Bone marrow (tissue), 2 donors: ENCODE measurements at places on chromosomes 7 and 10.

DNA sequence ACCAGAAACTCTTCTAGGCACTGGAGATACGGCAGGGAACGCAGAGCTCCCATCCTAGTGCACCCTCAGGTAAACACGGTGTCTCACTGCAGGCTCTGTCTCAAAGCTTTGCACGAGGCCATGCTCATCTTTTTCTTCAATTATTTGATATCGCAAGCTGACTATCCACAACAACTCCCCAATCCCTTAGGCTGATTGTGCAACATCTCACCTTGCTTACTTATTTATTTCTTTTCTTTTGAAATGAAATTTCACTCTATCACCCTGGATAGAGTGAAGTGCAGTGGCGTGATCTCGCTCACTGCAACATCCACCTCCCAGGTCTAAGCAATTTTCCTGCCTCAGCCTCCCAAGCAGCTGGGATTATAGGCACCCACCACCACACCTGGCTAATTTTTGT, 12.4 kb downstream of the ITIH2 start:
- no peak for DNase-seq

DNA sequence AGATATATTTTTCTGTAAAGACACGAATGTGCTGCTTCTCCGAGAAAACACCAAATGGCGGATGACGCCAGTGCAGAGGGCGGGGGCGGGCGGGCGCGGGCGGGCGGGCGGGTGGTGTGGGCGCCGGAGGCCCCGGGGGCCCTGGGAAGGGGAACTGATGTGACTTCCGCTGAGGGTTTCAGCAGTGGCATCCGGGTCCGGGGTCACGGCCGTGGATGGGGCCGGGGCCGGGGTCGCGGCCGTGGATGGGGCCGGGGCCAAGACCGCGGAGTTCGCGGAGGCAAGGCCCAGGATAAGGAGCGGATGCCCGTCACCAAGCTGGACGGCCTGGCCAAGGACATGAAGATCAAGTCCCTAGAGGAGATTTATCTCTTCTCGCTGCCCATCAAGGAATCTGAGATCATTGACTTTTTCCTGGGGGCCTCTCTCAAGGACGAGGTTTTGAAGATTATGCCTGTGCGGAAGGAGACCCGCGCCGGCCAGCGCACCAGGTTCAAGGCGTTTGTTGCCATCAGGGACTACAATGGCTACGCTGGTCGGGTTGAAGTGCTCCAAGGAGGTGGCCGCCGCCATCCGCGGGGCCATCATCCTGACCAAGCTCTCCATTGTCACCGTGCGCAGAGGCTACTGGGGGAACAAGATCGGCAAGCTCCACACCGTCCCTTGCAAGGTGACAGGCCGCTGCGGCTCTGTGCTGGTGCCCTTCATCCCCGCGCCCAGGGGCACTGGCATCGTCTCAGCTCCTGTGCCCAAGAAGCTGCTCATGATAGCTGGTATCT, 20.3 kb upstream of the IGF2BP3 start:
- DNase-seq: no peak

- no peak for DNase-seq
Measured at GRCh38 chr7:20560325-20561180, 54.9 kb upstream of the ABCB5 start.

GRCh38 chr10:114282526-114282925, 43.5 kb downstream of the VWA2 start:
- DNase-seq: no peak

DNA sequence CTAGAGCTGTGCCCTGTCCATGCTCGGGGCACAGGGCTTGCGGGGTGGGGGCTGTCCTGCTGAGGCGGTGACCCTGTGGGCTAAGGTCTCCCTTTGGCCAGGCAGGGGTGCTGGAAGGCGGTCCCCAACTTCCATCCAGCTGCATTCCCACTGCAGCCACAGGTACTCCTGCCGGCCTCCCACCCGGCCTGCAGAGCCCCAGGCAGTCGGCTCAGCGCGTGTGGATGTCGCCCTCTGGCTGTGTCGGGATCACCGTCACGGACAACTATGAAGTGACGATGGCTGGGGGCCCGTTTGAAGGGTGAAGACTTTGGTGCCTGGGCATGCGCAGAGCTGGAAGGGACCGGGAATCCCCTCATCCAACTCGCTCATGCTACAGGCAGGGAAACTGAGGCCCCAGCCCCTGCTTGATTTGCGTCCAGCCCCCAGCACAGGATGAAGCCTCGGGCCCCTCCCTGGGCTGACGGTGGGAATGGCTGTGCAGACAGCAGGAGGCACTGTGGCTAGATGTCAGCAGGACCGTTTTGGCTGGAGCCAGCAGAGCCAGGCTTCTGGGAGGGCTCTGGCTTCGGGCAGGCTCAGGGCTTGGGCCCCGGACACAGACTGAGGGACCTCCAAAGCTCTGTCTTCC, 2.3 kb upstream of the TMEM184A start:
- DNase-seq: no peak

- DNase-seq: no peak
Measured at GRCh38 chr10:126783806-126784557, 113.5 kb upstream of the C10orf90 start.

- DNase-seq: no peak
Measured at GRCh38 chr7:24133691-24134090, 150.3 kb upstream of the NPY start.

GRCh38 chr7:37372750-37373149, 75.9 kb downstream of the ELMO1 start:
- DNase-seq: no peak

DNA sequence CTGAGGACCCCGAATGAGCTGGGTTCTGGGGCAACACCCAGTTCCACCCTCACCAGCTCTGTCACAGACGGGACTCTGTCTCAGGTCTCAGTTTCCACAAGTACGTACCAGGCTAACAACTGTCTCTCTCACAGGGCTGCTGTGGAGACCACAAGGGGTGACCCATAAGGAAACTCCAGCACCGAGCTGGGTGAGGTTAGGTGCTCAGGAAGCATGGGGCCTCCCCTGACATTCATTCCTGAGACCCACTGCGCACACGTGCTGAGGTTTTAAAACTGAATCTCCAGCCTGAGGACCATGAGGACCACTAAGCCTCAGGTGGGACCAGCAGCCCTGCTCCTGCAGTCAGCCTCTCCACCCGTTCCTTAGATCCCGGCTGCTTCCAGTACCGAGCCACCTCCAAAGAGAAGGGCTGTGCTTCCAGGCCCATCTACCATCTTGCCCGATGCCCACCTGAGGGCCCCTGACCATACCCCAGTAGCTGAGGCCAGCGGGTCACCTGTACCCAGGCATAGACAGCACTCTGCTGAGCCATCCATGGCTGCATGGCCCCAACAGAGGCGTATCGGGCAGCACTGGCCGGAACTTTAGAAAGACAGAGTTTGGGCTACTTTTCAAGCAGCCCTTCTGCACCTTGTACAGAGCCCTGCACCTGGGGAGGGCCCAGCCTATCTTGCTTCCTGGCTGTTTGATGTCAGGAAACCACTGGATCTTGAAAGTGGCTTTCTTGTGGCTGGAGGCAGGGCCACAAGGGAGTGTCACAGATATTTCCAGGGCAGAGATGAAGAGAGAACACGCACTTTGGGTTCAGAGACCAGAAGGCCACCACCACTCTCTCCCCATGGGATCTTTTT, 18.7 kb downstream of the HSPA12A start:
- no peak for DNase-seq

DNA sequence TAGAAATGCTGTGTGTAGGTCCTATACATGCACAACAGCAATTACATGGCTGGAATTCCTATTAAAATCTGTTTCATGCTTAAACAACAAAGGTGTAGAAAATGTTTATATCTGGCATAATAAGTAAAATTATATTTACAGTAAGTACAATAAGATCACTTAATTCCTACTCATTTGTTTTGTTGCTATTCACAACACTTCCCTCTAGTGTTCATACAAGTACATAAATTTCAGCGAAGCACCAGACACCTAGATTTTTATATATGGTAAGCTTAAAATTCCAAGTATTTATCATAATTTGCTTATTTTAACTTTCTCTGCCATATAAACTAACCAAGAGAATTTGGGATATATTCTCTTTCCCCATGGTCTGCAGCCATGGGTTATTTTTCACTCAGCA, 51.8 kb upstream of the ANK3 start:
- no peak for DNase-seq

DNA sequence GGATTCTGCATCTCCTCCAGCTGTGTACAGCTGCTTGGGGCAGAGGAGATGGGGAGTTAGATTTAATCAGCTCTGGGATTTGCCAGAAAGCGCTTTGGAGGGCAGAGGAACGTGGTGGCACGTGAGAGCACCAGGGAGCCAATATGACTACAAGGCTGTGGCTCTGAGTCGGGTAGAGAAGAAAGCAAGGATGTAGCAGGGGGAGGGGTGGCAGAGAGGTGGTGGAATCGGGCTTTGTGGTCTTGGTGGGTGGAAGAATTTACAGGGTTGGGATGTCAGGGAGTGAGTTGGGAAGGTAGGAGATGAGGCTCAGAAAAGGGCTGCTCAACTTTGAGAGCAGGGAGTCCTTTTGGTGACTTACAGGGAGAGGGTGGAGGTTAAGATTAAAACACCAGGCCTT, 113.6 kb downstream of the CCNY start:
- no peak for DNase-seq

DNA sequence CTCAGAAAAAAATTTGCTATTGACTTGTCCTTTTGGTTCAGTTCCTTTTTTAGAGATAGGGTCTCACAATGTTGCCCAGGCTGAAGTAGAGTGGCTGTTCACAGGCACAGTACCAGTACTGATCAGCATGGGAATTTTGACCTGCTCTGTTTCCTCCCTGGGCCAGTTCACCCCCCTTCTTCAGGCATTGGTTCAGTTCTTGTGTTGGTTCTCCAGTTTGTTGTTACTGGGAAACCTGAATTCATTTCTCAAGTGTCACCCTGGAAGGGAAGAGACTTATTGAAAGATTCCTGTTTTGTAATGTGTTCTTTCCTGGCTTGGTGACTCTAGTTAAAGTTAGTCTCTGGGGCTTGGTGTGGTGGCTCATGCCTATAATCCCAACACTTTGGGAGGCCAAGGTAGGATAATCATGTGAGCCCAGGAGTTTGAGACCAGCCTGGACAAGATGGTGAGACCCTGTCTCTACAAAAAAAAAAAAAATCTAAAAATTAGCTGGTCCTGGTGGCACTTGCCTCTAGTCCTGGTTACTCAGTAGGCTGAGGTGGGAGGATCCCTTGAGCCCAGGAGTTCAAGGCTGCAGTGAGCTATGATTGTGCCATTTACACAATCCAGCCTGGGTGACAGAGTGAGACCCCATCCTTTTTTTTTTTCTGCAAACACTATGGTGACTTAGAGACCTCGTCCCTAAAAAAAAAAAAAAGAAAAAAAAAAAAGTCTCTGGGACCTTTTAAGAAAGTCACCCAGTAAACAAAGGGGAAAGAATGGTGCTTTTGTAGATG, 52.7 kb downstream of the CNNM2 start:
- no peak for DNase-seq

DNA sequence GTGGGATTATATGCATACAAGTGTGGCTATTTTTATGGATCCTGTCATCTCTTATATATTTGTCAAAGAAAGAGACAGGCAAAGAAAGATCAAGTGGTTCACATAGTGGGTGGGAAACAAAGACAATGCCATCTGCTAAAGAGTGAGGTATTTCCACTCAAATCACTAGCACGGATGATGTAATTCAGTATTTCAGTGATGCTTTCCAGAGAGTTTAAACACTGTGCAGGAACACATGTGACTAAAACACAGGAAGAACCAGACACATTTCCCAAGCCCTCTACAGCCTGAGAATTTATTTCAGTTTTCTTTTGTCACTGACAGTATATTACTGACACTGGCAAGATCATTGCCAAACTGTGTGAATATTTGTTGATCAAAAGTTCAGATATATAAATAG, 885.7 kb upstream of the CELF2 start:
- no peak for DNase-seq

- DNase-seq: no peak
Measured at GRCh38 chr7:1704811-1705738, 35.0 kb downstream of the ELFN1 start.

DNA sequence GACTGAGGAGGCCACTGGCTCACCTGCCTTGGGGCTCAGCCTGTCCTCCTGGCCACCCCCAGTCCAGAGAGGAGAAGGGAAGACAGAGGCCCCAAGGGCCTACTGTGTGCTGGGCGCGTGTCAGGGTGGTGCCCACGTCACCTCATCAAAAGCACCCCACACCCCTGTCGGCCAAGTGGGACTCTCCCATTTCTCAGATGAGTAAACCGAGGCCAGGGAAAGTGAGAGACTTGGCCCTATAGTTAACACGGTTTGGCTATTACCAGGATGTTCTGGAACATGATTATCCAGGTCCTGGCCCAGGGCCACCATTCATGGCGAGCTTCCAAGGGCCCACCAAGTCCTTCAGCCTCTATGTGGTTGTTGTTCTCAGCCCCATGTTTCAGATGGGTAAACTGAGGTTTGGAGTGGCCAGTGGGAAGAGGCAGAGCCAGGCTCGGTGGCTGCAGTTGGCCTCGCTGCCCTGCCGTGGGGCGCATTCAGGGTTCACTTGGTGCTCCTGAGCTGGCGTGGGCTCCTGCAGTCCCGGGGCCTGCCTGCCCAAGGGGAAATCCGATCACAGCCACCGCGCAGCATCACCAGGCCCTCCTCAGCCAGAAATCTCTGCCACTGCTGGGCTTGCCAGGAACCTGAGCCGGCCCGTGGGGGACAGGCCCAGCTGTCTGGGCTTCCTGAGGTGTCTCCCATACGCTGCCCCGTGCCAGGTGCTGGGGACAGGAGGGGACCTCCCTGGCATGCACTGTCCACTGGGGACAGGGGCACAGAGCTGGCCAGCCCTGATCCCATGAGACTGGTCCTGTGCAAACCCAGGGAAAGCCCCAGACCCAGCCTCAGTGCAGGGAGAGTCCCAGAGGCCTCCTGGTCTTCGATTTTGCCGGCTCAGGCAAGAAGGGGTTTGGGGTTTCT, 117.7 kb upstream of the TNRC18 start:
- DNase-seq: no peak

DNA sequence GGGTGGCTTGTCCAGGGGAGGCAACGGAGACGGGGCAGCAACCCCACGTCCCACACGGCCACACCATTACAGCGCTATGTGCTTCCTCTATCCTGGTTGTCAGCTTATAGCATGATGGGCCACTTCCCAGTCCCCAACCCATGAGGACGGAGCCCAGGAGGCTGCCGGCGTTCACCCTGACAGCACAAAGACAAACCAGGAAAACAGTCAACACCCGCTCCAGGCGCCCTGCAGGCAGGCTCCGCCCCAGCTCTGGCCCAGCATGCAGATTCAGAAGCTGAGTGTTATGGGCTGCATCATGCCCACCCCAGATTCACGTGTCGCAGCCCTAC, 14.8 kb downstream of the WDR86 start:
- DNase-seq: no peak

DNA sequence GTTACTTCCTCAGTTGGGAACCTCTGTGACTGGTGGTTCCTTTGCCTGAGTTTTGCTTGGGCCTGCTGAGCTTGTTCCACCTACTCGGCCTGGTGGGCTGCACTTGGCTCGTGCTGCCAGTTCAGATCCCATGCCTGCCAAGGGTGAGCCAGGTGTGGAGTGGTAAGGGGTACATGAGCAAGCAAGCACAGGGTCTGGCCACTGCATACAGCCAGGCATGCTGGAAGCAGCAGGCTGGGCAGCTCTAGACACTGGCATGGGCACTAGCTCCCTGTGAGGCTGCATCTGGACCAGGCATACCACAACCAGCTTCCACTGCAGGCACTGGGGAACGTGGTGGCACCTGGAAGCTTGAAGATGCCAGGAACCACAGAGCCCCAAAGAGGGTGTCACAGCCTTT, 624.0 kb downstream of the LRMDA start:
- DNase-seq: no peak
